ENCODE measurements at places on chromosomes 6 and 20.

- DNase-seq, result no peak
Measured at GRCh38 chr20:5718896-5719595, 31.2 kb upstream of the SHLD1 start.

DNA sequence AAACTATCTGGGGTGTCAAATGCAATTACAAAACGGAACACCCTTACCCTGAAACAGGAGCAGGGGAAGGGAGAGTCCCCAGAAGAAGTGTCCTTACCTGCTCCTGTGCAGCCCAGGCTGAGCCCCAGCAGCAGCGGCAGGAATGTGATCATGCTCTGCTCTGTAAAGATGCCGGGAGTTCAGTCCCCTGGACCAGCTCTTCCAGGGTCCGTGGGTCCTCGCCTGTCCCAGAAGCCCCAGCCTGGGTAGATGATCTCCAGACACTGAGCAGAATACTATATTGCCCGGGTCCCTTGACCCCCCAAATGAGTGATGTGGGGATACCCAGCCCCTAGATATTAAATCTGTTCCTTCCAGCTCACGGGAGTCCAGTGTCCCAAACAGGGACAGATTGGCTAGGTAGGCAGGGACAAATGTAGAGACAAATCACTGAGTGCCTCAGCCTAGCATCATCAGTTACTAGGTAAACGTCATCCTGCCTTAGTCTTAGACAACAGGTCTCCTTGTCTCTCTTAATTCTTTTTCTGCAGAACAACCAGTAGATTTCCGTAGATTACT, at the start of gene HLA-DMB:
Gene HLA-DMB, minus strand, starts transcription at position 373 of the 558 bp plus-strand sequence. Its CDS starts 221 bp downstream, at position 152.
- DNase-seq, result no peak

GRCh38 chr6:156977527-156978291, 200.5 kb downstream of the ARID1B start:
- peak; percentile 78 for DNase-seq

- DNase-seq, result no peak
Measured at GRCh38 chr20:20414640-20415220, 46.8 kb downstream of the INSM1 start.

DNA sequence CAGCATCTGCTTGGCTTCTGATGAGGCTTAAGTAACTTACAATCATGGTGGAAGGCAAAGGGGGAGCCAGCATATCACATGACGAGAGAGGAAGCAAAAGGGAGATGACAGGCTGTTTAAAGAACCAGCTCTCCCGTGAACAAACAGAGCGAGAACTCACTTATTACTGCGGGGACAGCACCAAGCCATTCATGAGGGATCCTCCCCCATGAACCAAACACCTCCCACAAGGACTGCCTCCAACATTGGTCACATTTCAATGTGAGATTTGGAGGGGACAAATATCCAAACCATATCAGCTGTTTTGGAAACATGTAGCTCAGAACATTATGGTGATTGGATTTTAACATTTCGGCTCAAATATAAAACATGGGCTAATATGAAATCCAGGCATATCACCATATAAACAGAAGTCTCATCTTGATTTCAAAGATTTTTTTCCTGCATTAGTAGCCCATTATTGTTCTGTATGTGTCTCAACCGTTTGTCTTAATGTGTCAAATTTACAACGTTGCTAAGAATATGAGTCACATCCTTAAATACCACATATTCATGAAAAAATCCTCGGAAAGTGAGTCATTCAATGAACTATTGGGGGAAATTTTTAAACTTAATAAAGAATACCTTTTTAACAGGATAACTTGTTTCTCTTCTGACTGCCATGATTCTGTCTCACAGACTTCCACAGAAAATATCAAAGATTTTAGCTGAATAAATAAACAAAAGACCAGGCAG, 894.3 kb downstream of the TFAP2A start:
- no peak for DNase-seq

GRCh38 chr20:50575865-50576720, 65.9 kb downstream of the PTPN1 start:
- peak; percentile 40 for DNase-seq

DNA sequence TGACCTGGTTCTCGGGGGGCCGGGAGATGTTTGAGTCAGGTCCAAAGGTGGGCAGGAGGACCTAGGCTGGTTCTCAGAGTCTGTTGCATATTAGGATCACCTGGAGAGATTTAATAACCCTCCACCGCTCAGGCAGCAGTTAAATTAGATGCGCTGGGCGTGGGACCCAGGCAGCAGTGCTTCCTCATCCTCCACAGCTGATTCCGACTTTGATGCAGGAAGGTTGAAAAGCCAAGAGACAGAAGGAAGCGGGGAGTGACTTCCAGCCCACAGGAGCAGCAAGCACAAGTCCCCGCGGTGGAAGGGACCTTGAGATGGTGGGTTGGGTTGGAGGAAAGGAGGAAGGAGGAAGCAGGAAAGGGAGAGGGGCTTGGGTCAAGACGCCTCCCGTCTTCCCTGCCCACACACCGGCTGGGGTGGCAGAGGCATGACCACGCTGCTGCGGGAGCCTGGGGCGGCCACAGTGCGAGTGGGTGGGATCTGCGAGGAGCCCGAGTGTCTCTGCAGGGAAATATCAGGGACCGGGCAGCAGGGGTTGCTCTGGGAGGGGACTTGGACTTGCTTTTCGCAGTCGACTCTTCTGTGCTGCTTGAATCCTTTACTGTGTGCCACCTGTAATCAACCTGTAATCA, 146.0 kb downstream of the PHACTR3 start:
- no peak for DNase-seq

All from NCI-H2029 treated with DMSO at 0.1 percent for 48 hours (cell line).